ENCODE measurements at places on chromosomes 3 and 15. TPM values are rescaled to one million over a fixed set of nuclear protein-coding genes. Genes with fewer than 3 reads are reported as not detected.

XCR1 gene
- total RNA-seq = not detected

ZMYND10 gene
- 0.93 TPM for total RNA-seq

THBS1 gene
- total RNA-seq = 23.9 TPM

MGA gene
- 7.7 TPM for total RNA-seq

ZNF80 gene
- not detected for total RNA-seq

PEAK1 gene
- 10.4 TPM for total RNA-seq

Measured in A549 treated with CORT108297 at 1 μM for 4 hours (cell line).